SK-N-SH (cell line): ENCODE measurements at places on chromosomes 2 and 18.

- DNase-seq, result no peak
Measured at GRCh38 chr2:36409935-36410334, 54.4 kb downstream of the CRIM1 start.

GRCh38 chr2:205022841-205023240 is 477.6 kb downstream of the PARD3B start:
- DNase-seq, result no peak

GRCh38 chr2:144326825-144327224 is 193.1 kb downstream of the ZEB2 start:
- DNase-seq, result no peak

DNA sequence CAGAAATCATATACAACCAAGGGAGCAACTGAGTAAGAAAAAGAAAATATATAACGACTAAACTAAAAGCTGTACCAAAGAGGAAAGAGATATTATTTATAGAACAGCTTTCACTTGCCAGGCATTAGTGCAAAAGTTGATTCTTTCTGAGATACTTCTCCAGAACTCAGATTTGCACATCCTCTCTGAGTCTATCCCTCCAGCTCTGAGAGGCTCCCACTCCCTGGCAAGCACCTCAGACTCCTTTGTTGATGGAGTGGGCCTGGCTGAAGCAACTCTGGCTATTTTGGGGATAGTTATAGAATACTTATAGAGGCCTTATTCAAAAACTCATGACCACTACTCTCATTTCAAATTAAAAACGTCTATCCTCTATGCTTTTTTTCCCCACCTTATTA is 501.6 kb upstream of the TNP1 start:
- no peak for DNase-seq

GRCh38 chr2:177338177-177338721 is 54.3 kb upstream of the AGPS start:
- DNase-seq, result no peak

DNA sequence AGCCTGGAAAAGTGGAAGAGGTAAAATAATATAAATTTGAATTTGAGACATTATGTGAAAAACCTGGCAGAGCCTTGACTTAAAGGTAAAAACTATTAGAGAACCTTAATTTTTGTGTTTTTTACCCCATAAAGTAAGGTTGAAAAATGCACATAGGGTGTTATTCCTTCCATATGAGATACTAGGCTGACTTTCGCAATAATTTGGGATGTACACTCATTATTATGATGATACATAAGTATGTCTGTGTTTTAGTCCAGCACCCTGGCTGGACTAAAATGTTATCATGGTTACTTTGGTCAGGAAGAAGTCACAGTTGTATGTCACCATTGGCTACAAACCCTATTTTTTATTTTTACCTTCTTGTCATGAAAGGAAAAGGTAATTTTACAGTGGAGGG is 19.8 kb downstream of the NEMP2 start:
- no peak for DNase-seq

DNA sequence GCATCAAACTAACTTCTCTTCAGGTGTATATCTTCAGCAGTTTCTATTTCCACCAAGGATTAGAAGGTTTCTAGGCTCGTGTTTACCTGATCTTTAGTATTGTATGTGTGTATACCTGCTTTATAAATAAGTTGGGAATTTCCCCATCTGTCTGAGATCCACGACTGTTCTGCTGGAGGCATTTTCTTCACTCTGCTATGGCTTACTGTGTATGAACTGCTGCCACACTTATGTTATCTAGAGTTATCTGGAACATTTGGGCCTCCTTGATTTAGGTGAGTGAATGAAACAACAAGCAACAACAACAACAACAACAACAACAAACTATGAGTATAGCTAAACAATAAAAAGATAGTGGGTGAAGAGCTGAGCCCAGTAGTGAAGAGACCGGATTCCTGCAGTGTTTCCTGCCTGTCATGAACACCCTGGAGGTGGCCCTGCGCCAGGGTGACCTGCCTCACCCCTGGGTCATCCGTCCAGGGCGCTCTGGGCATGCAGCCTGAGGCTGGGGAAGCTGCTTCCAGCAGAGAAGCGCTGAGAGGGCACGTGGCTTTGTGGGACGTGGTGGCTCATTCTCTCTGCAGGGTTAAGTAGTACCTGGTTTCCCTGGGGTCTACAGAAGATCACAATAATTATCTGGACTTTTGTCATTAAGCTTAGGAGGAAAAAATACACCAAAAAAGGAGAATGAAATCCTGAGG is 56.1 kb upstream of the GATA6 start:
- no peak for DNase-seq

DNA sequence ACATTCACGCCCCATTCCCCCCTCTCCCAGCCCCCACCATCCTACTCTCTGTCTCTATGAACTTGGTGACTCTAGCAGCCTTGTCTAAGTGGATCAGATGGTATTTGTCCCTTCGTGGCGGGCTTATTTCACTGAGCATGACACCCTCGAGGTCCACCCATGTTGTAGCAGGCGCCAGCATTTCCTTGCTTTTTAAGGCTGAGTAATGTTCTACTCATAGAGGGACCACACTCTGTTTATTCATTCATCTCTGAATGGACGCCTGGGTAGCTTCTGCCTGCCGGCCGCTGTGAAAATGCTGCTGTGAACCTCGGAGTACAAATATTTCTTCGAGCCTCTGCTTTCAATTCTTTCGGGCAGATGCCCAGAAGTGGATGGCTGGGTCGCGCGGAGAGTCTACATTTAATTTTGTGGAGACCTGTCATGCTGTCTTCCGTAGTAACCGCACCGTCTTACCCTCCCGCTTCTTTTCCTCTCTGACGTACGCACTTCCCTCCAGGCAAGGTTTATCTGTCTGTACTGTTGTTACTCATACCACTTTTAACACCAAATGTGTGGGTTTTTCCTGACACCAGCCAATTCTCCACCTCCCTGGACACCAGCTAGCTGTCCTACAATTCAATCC is 5.6 kb downstream of the CROCC2 start:
- no peak for DNase-seq

GRCh38 chr2:65749545-65749944 is 317.1 kb upstream of the SPRED2 start:
- DNase-seq, result no peak

GRCh38 chr2:145597006-145597405 is 1077.1 kb upstream of the ZEB2 start:
- no peak for DNase-seq

DNA sequence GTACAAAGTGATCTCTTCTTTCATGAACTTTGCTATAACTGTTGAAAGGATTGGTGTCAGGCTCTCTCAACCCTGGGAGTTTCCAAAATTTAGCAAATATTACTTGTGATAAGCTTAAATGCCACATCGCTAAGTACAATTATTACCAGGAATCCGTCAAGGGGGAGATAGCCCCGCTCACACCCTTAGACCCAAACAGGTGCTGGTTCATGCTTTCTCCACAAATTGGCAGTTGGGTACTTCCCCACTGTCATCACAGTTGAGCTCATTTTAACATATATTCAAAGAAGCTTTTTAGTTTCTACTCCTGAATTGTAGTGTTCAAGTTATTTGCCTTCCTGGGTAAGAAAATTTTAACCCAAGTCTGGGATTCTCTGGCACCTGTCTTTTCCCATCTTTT is 29.8 kb upstream of the EPB41L5 start:
- no peak for DNase-seq

- peak; percentile 5 for DNase-seq
Measured at GRCh38 chr18:34522603-34523002, 187.5 kb upstream of the DTNA start.

DNA sequence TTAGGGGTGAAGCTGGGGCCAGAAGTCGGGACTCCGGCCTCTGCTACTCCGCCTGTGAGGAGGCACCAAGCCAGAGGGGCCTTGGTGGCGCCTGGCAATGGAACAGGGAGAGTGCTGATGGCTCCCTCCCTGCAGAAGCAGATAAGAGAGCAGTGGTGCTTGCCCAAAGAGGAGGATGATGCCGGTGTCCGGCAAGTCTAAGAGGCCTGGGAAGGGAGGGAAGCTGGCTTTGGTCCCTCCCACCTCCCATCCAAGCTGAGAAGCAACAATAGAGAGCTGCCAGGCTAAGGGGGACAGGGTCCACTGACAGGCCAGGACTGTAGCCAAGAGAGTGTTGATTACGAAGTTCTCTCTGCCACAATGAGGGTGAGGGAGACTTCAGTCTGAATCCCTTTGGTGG is 479.5 kb downstream of the TNS1 start:
- DNase-seq, result no peak

DNA sequence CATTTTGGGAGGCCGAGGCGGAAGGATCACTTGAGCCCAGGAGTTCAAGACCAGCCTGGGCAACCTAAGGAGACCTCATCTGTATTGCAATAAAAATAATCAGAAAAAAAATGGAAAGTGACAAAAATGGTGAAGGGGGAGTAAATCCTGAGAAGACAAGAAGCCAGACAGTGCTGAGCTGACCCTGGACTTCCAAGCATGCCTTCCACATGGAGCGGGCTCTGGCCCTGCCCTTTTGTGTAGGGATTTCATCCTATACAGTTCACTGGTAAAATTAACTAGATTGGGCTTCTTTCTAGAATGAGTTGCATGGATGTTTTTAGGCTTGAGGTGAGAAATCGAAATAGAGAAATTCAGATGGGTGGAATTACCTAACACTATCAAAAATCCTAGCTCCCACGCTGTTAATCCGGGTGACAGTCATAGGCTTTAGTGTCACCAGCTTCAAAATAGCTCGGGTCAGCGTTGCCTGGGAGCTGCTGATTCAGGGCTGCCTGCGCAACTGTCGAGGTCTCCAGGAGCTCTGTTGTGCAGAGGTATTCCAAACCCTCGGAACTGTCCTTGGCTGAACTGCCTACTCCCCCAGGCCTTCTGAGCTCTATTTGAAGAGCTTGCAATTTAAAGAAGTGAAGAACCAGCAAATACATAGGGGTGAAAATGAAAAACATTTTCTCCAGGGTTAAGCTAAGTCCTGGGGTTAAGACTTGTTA is 21.5 kb upstream of the ZNF532 start:
- DNase-seq, result no peak

DNA sequence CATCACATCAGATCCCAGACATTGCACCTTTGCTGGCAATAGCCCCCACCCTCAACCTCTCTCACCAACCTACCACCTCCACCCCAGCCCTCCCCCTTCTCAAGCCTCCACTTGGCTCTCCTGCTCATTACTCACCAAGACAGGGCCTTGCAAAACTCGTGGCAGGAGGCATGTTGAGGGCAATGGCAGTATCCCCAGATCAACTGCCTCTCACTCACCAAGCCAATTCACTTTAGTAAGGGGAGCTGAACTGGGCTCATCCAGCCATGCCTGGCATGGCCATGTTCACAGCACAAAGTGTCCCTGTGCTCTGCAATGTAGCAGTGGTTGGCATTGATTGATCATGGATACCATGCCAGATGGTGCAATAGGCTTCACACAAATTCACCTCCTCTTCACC is 46.3 kb upstream of the TEX51 start:
- no peak for DNase-seq

GRCh38 chr2:63983986-63984605 is 35.1 kb downstream of the VPS54 start:
- DNase-seq, result peak; percentile 31

DNA sequence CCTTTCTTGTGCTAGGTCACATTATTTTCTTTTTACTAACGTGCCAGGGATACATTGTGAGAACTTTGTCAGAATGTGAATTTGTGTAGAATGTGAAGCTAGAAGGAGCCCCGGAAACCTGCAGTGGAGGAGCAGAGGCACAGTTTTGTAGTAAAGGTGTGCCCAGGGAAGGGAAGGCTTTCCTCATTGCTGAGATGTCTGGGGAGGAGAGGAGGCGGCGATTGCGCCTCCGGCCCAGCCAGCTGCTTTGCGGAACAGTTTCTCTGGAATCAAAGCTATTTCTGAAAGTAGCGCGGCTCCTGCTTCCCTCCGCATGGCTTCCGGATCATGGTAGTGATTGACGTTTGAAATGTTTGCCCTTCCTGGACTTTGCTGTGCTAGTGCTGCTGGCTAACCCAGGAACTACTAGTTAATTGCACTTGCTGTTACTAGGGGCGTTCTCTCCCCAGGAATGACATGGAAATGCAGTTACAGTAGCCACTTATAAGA is 83.1 kb upstream of the RBM44 start:
- no peak for DNase-seq

DNA sequence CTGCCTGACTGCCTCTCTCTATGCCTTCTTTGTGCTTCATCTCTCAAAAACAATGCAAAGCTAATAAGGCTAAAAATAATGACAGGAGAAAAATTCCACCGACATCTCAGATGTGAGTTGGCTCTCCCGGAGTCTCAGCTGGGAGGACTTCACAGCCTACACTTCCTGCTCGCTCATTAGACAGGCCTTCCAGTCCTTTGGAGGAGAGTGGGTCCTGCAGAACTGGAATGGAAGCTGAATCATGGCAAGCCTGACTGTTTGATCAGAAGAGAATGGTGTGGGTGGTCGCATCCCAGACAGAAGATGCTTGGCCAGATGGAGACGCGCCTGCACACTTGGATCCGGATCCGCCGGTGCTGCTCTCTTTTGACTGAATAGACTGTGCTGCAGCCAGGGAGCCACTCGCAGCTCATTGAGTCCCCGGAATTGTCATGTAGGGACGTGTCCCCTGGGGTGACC is 49.7 kb downstream of the TRIB2 start:
- no peak for DNase-seq

GRCh38 chr2:65724752-65725151 is 292.4 kb upstream of the SPRED2 start:
- DNase-seq, result no peak

GRCh38 chr2:206432193-206433082 is 10.9 kb upstream of the ADAM23 start:
- peak; percentile 51 for DNase-seq

- no peak for DNase-seq
Measured at GRCh38 chr18:76805221-76805620, 17.1 kb upstream of the ZNF236 start.

DNA sequence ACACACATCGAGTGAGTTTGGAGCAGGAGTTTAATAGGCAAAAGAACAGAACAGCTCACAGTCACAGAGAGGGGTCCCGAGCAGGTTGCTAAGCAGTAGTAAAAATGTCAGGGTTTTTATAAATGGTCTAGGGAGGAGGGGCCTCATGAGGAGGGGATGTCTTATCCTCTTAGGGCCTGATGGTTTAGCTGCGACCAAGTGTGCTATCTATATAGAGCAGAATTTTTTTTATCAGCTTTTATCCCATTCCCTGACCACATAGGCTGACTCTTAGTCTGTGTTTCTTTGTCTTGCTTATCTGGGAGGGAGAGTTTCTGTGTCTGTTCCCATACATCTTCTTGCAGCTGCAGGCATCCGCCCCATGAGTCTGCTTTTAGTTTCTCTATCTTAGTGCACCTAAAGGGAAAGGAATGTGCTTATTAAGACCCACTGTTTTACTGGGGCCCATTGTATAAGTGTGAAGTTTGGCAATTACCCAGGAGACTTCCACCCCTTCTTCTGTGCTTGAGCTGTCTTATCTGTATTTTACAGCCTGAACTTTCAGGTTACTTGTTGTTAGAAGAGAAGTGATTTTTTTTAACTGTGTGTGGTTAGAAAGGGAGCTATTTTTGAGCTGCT is 30.4 kb upstream of the GMCL1 start:
- DNase-seq, result no peak

- no peak for DNase-seq
Measured at GRCh38 chr2:128423788-128424165, 105.1 kb upstream of the HS6ST1 start.

GRCh38 chr18:68262690-68263294 is 452.1 kb downstream of the TMX3 start:
- no peak for DNase-seq
